ENCODE measurements at places on chromosomes 6 and 20.

DNA sequence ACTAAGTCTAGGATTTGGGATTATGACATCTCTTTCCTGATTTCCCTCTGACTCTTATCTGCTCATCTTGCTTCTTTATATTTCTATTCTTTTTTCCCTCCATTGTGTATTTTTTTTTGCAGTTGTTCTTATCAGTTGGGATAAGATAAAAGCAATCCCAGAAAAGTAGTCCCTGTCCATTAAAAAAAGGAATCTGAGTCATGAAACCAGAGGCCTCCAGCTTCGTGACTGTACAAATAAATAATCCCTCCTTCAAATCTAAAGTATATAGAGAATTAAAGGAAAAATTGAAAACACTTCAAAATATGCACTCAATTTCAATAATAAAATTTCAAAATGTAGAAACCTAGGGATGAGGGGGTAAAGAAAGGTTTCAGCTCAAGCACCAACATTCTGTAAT, 317.8 kb upstream of the NT5E start:
- no peak for DNase-seq

- DNase-seq, result no peak
These were observed 217.9 kb downstream of the SAMD5 start for GRCh38 chr6:147726342-147726741.

DNA sequence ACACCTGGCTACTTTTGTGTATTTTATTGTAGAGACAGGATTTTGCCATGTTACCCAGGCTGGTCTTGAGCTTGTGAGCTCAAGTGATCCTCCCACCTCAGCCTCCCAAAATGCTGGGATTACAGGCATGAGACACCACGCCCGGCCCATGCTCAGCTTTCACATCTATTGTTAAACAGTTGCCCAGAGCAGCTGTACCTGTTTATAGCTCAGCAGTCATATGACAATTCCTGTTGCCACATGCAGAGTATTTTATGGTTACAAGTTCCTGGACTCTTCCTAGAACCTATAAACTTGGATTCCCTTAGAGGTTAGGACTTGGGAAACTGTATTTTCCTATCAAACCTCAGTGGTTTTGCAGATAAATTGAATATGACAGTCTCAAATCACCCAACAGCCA, 188.3 kb upstream of the KCNG1 start:
- no peak for DNase-seq

GRCh38 chr20:48832405-48832730, 4.6 kb upstream of the PREX1 start:
- no peak for DNase-seq

DNA sequence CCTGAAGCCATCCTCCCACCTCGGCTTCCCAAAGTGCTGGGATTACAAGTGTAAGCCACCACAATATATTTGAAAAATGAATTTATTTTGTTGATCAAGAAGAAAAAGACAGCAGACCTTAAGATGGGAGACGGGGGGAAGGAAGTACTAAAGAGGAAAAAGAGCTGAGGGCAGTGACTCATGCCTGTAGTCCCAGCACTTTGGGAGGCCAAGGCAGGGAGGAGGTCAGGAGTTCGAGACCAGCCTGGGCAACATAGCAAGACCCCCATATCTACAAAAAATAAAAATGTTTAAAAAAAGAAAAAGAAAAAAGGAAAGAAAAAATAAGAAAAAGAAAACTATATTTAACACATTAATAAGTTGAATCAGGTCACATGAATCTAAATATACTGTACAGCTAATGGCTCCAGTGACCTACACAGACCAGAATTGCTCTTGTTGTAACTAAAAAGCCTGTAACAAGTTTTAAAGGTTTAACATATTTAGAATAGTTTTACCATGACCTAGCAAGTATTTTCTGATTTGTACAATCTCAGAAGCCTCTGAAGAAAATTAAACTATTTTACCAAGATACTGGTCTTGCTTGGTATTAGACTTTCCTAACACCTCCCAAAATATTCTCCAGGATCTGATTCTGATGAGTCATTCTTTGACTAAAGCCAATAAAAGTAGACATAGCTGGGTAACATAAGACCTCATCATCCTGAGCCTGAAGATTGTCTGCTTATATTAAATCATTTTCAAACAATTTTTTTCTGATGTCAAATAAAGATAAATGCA, 4.3 kb upstream of the AKIRIN2 start:
- no peak for DNase-seq

- no peak for DNase-seq
These were observed 4.6 kb upstream of the EEF1A2 start for GRCh38 chr20:63503524-63503923.

DNA sequence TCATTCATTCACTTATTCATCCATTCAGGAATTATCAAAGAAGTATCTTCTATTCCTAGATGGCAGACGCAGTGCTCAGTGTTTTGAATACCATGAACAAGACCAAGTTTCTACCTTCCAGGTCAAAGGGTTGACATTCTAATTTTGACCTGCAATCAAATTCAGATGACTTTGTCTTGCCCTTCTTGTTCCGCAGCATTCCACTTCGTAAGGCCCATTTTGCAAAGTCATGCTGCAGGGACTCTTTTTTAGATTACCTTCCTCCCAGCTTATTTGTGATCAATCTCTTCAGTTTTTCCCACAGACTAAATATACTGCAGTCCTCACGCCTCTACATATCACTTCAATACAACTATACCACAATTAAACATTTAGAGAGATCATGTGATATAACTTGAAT, 7.1 kb upstream of the TAAR1 start:
- no peak for DNase-seq

DNA sequence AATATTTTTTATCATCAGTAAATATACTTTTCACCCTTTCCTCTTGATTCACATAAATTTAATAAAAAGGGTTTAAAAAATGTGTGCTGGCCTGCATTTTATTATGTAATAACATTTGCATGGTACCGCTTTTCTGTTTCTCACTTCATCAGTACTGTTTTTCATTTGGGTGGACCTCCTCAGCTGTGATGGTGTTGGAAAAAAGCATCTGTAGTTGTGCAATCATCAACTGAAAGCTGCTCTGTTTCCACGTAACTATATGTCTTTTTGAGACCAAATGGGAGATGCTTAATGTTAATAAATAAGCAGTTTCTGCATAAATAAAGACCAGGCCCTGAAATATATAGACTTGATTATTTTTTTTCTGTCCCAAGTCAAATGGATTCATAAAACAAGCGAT, 31.6 kb upstream of the CENPW start:
- DNase-seq, result no peak

DNA sequence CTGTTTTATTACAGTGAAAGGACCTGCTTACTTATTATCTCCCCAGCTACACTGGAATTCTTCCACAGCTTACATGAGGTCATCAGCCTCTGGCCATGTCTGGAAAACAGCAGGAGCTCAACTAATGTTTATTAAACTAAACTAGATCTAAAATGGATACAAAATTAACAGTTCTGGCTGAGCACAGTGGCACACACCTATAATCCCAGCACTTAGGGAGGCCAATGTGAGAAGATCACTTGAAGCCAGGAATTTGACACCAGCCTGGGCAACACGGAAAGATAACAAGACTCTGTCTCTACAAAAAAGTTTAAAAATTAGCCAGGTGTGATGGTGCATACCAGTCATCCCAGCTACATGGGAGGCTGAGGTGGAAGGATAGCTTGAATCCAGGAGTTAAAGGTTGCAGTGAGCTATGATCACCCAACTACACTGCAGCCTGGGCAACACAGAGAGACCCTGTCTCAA, 220.8 kb upstream of the MARCKS start:
- DNase-seq, result no peak

GRCh38 chr20:44743080-44743701, 2.5 kb upstream of the KCNK15 start:
- DNase-seq, result no peak

- DNase-seq, result no peak
These were observed 40.1 kb upstream of the DYNLRB1 start for GRCh38 chr20:34475979-34476736.

DNA sequence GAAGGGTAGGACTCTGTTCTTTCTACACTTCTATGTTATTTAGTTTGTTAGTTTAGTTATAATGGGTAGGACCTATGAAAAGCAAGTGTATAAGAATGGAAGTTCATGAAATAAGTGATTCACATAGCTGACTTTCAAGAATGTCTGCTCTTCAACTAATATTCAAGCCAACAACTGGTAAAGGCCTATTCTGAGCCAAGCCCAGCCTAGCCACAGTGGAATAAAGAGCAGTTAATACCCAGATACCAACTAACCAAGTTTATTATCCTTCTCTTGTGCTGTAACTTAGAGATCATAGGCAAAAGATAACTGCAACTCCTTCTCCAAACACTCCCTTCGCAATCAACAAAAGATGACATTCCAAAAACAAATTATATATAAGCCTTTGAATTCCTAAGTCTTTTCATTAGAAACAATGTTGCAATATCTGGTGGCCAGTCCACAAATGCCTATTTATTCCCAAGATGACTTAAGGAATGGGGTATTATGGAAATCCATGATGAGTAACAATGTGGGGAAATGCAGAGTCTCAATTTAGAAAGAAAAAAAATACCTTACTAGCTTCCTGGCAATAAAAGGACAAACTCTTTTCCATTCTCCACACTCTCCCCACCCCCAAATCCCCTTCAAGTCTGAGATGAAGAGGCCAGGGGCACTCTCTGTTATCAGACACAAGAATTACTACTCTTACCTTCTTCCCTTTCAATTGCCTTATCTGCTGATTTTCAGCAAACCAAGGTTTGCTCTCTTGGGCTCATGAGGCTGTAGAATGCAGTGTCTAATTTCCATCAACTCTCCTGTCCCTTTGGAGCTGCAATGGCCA, 27.4 kb downstream of the BTBD9 start:
- no peak for DNase-seq

DNA sequence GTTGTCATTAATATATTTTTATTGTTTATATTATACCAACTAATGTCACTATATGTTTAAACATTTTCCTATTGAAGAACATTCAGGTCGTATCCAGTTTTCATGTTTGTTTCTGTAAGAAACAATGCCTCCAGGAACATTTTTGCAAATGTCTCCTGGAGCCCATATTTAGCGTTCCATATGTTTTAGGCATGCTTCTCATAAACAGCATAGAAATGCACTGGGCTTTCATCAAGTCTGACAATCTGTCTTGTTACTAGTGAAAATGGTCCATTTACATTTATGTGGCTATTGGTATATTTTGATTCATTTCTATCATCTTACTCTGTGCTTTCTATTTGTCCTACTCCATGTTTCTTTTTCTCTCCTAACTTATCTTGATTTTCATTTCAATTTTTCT, 431.7 kb downstream of the TFAP2A start:
- no peak for DNase-seq

DNA sequence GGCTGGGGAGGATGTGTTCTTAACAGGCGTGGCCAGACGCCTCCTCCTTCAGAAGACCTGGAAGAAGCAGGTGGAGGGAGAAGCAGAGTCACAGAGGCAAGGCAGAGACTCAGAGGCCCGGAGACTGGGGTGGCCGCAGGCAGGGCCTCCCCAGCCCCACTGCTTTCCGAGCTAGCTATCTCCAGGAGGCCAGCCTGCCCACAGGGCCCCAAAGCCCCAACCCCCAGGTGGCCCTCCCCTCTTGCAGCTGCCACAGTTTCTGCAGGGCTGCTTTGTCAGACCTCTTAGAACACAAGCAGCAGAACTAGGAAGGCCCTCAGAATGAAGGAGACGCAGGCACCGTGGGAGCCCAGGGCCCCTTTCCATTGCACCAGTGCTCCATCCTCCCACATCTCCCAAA, 69.0 kb upstream of the MLN start:
- DNase-seq, result no peak

GRCh38 chr6:112106562-112106961, 19.2 kb downstream of the FAM229B start:
- no peak for DNase-seq

DNA sequence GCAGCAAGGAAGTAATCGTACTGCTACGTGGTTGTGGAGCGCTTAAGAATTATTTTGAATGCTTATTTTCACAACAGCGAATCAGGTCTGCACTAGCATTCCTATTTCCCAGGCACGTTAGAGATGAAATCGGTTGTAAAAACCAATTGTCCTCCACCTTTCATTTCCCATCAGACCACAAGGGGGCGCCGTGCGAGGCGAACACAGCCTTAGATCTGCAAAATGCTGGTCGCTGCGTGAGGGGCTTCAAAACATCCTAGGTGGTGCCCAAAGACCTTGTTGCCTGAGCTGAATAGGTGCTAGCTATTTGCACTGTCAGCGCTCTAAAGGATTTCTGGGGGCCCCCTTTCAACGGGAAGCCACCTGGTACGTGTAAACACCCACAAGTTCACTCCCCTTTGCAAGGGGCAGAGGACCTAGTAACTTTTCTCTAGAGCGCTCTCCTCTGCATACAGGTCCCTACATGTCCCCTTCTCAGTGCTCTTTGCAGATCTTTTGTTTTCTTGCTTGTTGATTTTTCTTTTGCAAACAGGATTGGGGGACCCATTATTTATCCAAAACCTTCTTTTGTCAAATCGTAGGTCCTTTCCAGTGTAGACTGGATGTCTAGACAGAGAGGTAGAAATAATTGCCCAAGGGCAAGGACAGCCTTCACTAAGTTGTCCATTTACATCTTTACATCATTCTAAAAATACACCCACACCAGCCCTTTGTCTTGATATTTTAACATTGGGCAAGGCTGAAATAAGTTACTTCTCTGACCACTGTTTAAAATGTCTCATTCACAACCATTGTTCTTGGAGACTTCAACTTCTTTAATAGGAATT, 59.8 kb downstream of the NEDD9 start:
- peak; percentile 80 for DNase-seq

GRCh38 chr6:168988801-168989200, 264.8 kb downstream of the THBS2 start:
- DNase-seq, result no peak

GRCh38 chr6:133407320-133408100, 166.4 kb downstream of the EYA4 start:
- DNase-seq, result no peak

- DNase-seq, result no peak
These were observed 262.8 kb upstream of the MAP3K7 start for GRCh38 chr6:90849686-90850085.

- no peak for DNase-seq
These were observed 201.5 kb upstream of the ZNF217 start for GRCh38 chr20:53795170-53795569.

DNA sequence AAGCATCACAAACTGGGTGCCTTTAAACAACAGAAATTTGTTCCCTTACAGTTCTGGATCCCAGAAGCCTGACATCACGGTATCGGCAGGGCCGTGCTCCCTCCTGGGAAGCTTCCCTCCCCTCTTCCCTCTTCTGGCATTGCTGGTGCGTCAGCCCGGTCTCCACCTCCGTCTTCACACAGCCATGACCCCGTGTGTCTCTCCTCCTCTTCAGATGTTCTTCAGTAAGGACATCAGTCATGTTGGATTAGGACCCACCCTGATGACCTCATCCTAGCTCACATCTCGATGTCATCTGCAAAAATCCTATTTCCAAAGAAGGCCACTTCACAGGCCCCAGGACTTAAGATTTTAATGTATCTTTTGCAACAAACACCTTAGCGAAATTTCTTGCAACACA, 38.4 kb upstream of the TBXT start:
- DNase-seq, result no peak

GRCh38 chr6:21118216-21118780, 475.3 kb upstream of the SOX4 start:
- no peak for DNase-seq
